IPS-NIHi11 (cell line): ENCODE measurements at places on chromosomes 6 and 20.

DNA sequence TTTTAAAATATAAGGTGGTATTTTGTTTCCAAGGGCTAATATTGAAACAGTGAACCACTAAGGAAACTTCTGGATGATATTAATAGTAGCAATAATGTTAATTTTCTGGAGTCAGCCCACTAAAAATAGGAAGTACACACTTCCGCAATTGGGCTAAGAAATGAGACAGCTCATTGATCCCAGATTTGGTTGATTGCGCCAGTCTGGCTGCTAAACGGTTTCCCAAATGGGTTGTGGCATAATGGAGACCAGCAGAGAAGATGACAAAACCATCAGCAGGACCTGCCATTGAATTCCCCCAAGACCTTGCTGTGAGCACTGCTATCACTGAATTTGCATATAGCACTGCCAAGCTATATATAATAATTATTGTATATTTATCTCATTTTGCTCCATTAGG is 71.2 kb upstream of the SGK1 start:
- DNase-seq: no peak

GRCh38 chr6:16948396-16948795 is 153.5 kb upstream of the STMND1 start:
- DNase-seq: no peak

DNA sequence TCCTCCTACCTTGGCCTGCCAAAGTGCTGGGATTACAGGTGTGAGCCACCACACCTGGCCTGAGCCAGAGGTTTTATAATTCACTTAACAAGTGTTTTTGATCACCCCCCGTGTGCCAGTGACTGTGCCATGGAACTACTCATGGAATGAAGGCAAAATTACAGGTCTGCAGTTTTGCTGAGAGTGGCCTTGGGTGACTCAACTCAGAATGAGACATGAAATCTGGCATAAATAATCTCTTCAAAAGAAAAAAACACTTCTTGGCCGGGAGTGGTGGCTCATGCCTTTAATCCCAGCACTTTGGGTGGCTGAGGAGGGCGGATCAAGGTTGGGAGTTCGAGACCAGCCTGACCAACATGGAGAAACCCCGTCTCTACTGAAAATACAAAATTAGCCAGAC is 166.9 kb upstream of the SALL4 start:
- DNase-seq: no peak

DNA sequence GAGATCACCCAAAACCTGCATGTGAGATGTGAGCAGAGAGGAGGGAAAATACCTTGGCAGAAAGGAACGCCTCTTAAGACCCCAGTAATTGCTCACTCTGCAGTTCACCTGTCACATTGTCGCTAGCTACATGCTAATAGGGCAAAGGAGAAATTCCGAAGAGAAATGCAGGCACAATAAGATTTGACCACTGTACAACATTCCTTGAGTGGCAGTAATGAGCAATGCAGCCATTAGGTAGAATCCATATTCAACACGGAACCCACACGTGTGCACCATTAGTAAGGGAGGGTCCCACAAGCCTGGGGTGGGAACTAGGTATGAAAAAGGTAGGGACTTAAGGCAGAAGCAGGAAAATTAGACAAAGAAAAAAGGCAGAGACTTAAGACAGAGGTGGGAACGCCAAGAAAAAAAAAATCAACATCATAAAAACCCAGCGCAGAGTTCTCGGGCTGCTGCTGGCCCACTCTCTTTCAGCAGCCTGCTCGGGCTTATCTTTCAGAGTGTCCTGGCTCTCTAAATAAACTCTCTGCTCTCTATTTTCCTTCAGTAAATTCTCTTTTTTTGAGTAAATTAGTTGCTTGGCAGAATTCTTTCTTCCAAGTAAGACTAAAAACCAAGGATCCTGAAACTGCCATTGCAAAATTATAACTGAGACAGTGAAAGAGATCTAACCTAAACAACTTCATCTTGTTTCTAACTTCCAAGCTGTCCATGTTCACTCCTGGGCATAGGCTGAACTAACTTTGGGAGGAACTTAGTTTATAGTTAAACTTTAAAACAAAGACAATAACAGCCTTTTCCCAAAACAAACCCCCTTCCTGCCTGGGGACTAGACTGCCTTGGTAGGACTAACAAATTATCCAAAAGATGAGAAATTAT is 116.5 kb downstream of the CD24 start:
- no peak for DNase-seq

DNA sequence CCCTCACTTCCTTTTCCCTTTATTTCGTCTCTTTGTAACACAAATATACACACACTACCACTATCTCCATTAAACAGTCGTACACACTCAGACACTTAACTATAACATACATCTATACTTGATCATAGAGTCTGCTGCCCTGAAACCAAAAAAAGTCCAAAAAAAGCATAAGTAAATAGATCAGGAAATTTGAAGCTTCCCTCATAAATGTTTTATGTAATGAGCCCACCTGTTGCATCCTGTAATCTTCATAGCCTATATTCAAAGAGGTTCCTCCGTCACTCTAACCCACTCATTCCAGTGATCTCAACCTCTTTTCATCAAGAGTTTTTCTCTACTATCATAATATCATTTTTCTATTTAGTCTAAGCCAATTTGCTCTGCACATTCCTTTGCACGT is 6.9 kb upstream of the OR12D2 start:
- no peak for DNase-seq

- DNase-seq: no peak
These were observed 21.3 kb downstream of the STAU1 start for GRCh38 chr20:49166534-49167449.

DNA sequence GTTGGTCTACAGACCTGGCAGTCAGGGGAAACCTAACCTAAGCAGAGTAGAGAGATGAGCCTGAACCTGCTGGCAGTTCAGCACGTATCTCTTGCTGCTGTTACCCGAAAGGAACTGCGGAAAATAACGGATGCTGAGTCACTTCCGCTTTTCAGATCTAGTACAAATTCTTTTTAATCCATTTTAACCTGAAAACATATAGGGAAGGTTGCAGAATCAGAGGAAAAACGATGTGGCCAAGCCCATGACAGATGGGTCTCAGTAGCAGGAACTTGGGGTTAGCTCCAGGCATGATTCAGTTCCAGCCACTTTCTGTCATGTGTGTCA is 351.9 kb upstream of the PRND start:
- no peak for DNase-seq

DNA sequence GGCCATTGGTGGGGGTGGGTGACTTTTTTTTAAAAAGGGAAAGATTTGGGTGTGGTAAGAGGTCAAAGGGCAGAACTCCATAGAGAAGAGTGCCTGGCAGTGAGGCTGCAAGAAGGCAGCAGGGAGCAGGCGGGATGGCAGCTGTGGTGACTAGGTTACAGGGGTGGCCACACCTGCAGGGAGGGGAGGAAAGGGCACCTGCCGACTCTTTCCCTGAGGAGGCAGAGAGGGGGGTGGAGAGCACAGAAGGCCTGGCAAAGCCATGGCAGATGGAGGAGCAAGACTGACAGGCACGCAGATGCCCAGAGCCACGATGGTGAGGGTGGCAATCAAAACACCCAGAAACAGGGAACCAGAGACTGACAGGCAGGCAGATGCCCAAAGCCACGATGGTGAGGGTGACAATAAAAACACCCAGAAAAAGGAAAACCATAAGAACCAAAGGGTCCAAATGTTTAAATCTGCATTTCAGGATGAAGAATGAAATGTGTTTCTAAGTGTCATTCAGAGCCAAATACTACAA is 19.3 kb downstream of the CST7 start:
- no peak for DNase-seq
